ENCODE measurements at places on chromosomes 4 and X.

- no peak for DNase-seq
These were observed 358.9 kb downstream of the FBXO8 start for GRCh38 chr4:173924561-173924960.

GRCh38 chr4:189436207-189436606 lies 504.5 kb upstream of the FRG1 start:
- no peak for DNase-seq

DNA sequence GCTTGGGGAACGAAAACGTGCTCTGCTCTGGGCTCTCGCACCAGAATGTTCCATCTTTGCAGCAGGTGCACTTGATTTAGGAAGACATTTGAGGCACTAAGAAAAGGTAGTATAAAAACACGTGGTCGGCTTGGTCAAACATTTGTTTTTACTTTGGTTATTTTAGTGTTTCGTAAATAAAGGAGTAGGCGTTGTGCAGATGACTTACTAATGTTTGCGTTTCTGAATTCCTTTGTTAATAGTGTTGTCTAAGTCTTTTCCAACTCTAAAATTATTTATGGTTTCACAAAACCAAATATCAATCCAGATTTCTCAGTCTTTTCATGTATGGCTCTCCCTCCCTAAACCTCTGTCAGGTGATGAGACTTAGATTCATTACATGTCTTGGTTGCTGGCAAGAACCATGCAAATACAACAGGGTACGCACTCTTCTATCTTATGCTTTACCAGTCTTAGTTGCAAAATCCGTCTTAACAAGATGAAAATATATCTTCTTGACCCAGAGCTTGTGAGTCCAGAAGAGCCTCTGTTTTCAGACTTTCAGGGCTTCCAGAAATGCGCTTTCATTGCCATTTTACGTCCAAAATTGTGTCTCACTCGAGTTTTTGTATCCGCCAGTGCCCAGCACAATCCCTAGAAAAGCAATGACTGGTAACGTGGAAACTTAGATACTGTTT lies 686 bp downstream of the MTHFD2L start:
- DNase-seq: no peak

DNA sequence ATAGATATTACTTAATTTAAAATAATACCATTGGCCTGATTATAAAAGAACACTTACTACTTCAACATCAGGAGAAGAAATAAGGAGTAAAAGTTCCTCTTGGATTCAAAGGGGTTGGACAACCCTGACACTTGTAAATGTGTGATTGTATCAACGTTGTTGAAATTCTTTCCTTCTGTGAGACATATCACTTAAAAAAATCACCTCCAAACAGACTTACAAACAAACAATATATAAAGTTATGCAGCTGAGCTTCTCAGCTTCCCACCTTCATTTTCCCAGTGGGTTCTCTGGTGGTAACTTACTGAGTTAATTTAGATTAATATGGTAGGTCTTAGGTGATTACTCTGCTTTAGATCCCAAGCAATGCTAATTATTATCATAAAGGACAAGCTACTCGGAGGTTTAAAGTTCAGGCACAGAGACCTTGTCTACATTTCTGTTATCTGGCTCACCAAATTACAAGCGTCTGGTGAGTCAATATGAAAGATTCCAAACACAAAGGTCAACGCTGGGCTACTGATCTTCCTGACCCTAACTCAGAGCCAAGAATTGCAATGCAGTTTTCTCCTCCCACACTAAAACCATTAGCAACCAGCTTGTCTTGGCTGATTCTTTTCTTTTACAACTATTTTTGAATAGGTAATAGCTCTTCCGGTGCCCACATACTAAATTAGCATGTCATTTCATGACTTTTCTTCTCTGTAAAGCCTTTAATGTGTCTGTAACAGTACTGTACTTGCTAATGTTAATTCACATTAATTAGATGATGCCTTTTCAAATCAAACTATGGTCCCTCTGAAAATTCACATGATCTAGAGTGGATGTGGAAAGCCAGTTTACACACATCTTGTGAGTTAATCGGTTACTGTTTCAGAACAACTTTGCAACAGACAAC lies 157.6 kb downstream of the RASL11B start:
- DNase-seq: no peak

- no peak for DNase-seq
These were observed 324.7 kb downstream of the LDB2 start for GRCh38 chr4:16573739-16574138.

DNA sequence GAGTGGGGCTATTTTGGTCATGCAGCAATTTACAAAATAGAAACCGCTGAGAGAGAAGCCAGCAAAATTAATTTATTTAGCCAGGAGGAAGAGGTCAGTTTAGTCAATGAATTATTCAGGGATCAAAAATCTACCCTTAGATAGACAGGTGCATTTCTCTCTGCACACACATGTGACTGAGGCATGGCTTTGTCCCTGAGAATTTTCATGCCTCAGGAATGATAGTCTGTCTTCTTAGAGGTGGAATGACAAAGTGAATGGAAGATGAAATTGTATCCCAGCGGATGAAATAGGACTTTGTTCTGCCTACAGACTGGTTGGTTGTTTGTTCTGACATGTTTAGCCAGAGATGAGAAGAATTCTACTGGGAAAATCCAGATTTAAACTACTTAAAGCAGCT lies 46.0 kb downstream of the ANKRD50 start:
- DNase-seq: no peak

DNA sequence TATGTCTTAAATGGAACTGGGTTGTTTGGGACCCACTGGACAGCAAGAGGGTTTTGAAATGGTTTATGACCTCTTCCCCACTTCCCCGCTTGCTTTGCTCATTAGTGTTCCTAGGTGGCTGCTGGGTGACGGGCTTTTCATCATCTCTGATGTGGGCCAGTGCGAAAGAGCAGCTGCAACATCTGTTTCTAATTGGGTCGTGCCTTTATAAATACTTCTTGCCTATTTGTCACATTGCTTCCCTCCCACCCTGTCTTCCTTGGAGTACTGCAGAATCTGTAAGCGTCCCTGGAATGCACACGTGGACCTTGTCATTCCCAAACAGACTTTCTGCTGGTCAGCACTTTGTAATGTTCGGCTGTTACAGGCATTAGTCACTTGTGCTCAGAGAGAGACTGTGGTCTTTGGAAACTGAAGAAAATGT lies 35.2 kb downstream of the SEPTIN11 start:
- no peak for DNase-seq

DNA sequence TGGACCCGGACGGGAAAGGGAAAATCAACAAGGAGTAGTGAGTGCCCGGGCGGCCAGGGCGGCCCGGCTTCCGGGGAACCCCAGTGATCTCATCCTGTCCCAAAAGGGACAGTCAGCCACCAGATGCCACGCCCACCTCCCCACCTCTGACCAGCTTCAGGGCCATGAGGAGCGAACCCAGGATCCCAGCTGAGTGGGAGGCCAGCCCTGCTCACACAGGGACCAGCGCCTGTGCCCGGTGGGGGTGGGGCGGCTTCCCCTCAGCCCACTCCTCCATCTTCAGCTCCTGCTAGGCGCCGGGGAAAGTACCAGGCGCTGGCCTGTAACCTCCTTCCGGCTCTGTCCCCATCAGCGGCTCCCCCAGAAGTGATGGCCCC lies 6.2 kb downstream of the MYL5 start:
- DNase-seq: no peak

DNA sequence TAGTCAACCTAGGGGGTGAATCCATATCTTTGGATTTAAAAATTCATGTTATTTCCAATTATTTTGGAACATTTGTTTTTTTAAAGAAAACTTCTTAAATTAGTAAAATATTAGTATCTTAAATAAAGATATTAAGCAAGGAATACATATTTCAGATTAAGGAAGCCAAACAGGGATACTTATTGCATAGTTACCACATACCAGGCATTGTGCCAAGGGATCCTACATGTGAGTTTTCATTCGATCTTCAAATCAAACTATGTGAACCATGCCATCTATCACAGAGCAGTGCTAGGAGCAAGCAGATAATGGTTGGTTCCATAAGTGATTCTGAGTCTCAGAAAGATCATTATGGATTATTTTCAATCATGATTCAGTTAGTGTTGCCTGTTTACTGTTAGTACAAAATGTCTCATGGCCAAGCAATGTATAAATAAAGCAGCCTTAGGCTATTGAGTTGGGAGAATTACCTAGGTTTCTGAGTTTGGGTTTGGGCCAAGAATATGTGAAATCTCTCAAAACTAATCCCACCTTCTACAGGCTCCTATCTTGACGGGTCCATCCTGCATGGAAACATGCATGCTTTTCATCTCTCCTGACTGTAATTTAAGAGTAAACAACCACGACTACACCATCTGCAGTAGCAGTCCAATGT lies 176.7 kb downstream of the NPFFR2 start:
- DNase-seq: no peak

- DNase-seq: peak; percentile 16
These were observed at the start of gene MID2 for GRCh38 chrX:107825698-107826237. TSS of gene MID2 (plus strand) at chrX:107825866. CDS start at chrX:107826427, 561 bp downstream.

GRCh38 chr4:118680808-118681207 lies 4.4 kb upstream of the METTL14 start:
- no peak for DNase-seq

DNA sequence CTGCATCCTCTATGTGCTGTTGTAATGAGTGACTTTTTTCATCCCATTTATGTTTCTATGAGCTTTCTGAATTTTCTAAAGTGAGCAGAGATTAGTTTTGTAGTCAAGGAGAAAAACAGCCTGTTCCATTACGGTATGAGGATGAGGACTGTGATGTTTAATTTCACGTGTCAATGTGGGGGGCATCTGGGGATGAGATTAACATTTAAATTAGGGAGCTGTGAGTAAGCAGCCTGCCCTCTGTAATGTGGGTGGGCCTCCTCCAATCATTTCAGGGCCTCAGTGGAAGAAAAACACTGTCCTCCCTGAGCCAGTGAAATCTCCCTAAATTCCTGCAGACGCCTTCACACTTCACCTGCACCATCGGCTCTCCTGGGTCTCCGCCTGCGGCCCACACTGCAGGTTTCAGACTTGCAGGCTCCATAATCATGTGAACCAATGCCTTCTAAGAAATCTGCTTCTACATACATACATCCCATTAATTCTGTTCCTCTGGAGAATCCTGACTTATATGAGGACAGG lies 121.7 kb downstream of the AFAP1 start:
- no peak for DNase-seq

GRCh38 chr4:176534566-176534965 lies 214.8 kb downstream of the SPCS3 start:
- DNase-seq: no peak

- DNase-seq: peak; percentile 57
These were observed 2.1 kb upstream of the APBB2 start for GRCh38 chr4:41216294-41217019.

- DNase-seq: peak; percentile 21
These were observed 205.4 kb downstream of the SHROOM3 start for GRCh38 chr4:76640353-76640910.

- no peak for DNase-seq
These were observed 1391.6 kb downstream of the ADGRL3 start for GRCh38 chr4:62591756-62592155.

GRCh38 chrX:21691512-21692018 lies 33.4 kb upstream of the KLHL34 start:
- no peak for DNase-seq

DNA sequence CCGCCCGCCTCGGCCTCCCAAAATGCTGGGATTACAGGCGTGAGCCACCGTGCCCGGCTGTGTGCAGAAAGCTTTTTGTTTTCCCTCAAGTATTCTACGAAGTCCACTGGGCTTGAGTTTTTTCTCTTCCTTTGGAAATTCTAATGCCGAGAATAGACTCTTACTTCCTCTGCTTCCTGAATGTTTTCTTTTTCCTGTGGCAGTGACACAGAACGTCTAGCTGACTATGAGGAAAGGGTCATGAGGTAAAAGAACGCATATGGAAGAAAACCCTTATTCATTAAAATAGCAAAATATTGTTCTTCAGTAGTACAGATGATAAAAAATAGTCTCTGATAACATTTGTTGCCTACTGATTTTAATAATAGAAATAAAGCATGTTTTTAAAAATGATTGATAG lies 4.9 kb upstream of the SLC25A4 start:
- no peak for DNase-seq

GRCh38 chr4:165610679-165611437 lies 232.1 kb downstream of the CPE start:
- no peak for DNase-seq

- no peak for DNase-seq
These were observed 91.3 kb downstream of the SHISA3 start for GRCh38 chr4:42488554-42488953.

DNA sequence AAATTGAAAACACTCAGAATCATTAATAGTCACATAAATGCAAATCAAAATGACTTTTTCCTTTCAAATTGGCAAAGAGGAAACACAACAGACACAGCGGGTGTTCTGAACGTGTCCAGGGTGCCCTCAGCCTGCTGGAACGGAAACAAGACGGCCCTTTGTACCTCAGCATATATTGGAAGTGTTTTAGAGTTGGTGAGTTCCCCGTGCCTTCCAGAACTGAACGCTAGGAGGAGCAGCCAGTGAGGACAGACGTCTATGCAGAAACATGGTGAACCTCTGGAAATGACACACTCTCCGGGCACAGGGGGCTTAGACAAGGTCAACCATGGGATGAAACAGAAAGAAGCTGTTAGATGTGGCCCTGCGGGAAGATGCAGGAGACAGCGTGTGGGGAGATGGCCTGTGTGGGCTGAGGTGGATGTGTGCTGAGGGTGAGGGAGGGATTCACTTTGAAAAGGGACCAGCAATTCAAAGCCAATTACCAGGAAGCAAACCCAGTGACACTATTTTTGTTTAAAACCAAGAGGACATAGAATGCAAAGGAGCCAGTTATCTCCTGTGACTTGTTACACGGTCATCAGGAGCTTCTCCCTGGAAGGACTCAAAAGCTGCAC lies 40.4 kb downstream of the RNF212 start:
- no peak for DNase-seq

GRCh38 chrX:13754765-13755164 lies 20.2 kb downstream of the OFD1 start:
- DNase-seq: no peak

DNA sequence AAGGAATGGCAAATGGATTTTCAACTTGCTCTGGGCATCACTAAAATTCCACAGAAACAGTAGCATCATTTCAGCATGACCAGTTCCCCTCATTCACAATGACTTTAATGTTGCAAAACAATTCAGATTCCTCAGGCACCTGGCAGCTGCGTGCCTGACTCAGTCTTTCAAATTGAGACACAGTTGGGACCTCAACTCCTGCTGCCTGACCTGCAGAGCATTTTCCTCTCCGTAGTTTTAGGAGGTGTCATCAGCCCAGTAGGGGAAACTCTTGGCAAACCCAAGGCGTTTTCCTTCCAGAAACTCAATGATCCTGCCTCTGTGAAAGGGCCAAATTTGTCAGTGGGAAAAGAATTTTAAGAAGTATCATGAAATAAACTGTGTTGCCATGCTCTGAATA lies 388.9 kb downstream of the SPRY1 start:
- DNase-seq: no peak

- no peak for DNase-seq
These were observed 69.3 kb downstream of the HHIP start for GRCh38 chr4:144715230-144715629.

- DNase-seq: no peak
These were observed 25.3 kb downstream of the SULT1B1 start for GRCh38 chr4:69735119-69735518.

DNA sequence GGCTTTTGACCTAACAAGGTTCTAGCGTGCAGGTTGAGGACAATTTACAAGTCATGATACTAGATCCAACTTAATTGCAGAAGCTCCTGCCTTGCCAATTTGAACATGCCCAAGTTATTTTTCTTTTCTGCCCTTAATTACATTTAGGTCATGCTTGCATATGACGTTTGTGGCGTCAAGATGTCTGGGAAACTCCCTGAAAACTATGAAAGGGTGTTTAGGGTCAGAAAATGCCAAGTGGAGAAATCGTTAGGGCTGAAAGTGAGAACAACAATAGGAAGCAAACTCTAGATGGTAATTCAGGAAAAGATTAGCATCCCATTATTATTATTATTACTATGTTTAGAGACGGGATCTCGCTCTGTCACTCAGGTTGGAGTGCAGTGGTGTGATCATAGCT lies 38.2 kb upstream of the PLAC8 start:
- no peak for DNase-seq

Data from occipital lobe (tissue), 3 donors.